Jurkat, Clone E6-1 (cell line): ENCODE measurements at places on chromosomes 11 and 22.

GRCh38 chr11:30316237-30316636, 6.7 kb upstream of the ARL14EP start:
- no peak for DNase-seq

- no peak for DNase-seq
Observed at GRCh38 chr11:64378335-64378880, 19.4 kb downstream of the RPS6KA4 start.

GRCh38 chr11:68974421-68975194, 6.2 kb downstream of the MRGPRD start:
- DNase-seq, result peak; percentile 35

- DNase-seq, result no peak
Observed at GRCh38 chr22:48365386-48365785, 1462.3 kb downstream of the BRD1 start.

- DNase-seq, result no peak
Observed at GRCh38 chr11:35554491-35555437, 29.3 kb upstream of the PAMR1 start.

DNA sequence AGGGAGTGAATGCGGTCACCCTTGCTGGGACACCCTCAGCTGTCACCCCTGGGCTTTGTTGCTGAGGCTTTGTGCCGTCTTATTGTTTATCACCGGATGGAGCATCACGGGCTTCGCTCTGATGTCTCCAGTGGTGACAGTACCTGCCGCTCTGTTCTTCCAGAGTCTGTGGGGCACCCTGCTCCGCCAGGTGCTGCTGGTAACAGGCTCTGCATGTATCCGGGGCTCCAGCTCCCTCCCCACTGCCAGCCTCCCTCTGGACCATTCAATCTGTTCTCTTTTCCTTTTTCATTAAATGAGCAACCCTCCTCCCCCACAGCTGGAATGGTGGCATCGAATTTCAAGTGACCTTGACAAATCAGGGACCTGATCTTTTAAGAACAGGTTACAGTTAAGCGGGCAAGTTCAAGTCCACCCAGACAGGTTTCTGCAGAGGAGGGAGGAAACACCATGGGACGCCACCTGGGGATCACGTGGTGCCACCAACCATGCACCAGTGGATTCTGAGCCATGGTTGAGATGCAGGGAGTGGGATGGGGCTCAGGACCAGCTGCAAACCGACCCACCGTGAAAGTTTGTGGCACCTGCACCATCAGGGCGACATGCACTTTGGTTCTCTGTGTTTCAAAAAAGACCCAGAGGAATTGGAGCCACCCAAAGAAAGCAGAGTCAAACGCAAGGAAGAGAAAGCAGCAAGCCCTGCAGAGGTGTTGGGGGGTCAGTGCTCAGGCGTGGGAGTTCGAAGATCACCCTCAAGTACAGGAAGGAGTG, 89.3 kb downstream of the BCR start:
- DNase-seq, result no peak

GRCh38 chr22:29074276-29074772, 1.5 kb downstream of the KREMEN1 start:
- DNase-seq, result no peak

- no peak for DNase-seq
Observed at GRCh38 chr22:20951932-20952380, 15.1 kb upstream of the AIFM3 start.

DNA sequence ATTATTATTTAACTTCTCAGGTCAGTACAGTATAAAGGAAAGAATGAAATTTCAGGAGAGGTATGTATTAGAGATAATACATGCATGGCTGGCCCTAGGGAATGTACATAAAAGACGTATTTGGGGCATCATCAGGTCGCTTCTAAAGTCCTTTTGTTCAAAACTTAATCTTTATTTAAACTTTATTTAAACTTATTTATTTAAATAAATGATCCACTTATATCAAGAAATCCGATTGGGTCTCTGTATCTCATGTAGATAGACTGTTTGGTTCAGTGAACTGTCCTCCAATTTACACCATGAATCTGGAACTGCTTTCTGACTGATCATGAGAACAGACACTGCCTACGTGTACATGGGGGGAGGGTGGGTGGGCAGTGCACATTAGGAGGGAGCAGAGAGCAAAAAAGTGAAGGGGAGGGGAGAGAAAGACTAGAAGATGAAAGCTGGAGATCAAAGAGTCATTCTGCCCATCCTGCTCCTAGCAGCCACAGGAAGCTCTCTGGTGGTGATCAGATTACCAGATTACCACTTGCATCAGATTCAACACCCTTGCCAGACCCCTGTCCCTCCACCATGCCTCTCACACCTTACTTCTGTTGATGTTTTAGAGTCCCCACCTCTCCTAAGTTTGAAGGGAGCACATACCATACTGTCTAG, 92.1 kb upstream of the MTMR2 start:
- DNase-seq, result peak; percentile 74

- DNase-seq, result no peak
Observed at GRCh38 chr11:121304759-121305158, 12.2 kb downstream of the SC5D start.

DNA sequence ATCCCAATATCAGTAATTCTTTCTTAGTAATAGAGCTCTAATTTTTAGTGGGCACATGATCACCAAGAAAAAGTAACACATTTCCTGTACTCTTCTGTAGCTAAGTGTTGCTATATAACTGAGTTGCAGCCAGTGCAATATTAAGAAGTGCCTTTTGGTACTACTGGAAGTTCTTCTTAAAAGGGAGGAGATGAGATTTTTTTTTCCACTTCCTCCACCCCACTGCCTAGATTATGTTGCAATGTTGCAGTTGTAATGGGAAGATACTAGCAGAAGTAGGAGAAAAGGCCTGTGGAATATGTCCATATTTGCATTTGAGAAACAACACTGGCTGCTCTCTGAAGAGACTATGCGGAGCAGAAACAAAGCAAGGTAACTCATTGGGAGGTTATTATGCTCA, 280.6 kb upstream of the ANO5 start:
- DNase-seq, result no peak

DNA sequence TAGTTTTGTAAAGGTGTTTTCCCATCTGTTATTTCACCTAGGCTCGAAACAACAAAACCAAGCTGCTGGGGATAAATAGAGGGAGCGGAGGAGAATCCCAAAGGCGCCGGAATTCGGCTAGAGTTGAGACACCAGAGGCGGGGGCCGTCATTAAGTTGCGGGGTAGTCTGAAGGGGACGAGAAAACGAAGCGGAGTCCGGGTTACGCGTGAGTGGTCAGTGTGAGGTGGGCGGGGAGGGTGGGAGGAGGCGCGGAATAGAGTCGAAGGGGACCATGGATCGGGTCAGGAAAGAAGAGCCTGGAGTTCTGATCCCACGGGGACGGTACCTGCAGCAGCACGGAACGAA, 361 bp downstream of the SRPRA start:
- DNase-seq, result no peak

DNA sequence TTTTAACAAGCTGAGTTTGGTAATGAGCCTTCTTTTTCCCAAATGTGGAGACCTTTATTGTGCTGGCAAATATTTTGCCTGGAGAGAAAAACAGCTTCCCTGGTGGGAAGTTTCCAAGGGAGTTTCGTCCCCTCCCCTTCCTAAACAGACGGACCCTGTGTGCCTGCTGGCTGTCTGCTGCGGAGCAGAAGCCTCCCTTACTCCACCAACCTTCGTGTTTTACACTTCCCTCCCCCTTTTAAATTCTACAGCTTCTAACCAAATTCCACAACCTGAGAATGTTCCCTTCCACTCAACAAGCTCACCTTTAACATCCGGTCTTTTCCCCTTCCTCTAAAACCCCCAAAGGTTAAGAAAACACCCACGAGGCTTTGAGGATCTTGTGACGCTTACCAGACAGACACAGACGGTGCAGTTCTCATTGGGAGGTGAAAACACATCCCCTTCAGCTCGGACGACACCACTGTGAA, 17.1 kb downstream of the VWCE start:
- DNase-seq, result no peak

DNA sequence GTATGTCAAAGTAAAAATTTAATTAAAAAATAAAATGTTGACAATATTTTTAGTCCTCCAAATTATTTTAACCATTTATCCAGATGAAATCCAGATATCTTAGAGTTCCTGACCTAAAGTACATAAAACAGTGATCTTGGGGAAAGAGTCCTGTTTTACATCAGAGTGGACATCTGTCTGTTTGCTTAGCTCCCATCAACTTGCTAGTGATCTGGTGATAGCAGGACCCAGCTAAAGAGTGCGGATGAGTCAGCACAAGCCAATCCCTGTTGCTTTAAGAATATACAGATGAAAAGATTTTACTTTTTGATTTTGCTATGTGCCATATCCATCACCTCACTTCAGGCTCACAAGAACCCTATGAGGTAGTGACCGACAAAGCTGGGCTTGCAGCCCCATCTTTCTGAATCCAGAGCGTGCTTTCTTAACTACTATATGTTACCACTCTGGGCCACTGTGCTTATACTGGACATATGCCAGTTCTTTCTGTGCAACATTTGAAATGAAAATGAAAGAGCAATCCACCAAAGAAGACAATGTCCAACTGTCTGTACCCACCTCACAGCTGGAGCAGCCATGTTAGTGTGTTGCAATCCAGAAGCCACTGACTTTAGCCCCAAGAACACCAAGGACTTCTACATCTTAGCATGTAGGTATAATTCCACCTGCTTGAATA, 167.6 kb upstream of the SESN3 start:
- no peak for DNase-seq

- no peak for DNase-seq
Observed at GRCh38 chr22:30891443-30891755, 77.2 kb downstream of the MORC2 start.

DNA sequence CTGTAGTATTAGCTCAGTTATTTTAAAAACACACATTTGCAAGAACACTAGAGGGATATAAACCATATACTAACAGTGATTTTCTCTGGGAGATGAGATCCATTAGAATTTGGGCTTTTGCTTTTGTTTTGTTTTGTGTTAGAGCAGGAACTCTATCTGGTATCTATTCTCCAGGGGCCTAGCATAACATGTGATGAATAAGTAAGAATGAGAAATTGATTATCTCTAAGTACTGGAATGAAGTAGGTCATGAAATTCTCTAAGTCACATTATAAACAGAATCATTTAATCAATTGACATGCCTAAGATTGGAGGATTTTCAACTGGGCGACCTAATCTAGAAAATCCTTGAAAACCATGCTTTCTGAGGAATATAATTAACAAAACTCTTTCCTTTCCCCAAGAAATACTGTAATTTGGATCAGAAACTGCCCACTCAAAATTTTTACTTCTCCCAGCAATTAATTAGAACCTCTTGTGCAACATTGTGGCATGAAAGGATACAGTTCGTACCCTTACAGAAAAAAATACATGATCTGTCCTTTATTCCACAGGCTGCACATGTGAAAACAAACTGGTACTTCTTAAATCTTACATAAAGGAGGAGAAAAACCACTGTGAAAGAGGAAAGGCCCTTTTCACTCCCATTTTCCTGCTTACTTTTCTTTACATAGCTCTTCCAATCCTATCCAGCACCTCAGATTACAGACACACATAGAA, 93.5 kb downstream of the MRTFA start:
- DNase-seq, result no peak

GRCh38 chr11:44580701-44581100, 15.2 kb downstream of the CD82 start:
- no peak for DNase-seq

DNA sequence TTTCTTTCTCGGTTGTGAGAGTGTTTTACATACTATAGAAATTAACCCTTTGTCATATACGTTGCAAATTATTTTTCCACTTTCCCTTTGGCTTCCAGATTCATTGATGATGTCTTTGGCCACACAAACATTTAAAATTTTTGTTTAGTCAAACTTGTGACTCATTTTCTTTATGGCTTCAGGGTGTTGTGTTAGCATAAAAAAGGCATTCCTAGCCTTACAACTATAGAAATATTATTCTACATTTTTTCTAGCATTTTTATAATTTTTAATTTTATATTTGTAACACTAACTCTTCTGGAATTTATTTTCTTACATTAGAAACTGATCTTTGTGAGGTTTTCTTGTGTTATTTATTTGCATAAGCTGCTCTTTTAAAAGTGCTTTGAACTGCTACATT, 12.1 kb downstream of the GRIA4 start:
- no peak for DNase-seq

DNA sequence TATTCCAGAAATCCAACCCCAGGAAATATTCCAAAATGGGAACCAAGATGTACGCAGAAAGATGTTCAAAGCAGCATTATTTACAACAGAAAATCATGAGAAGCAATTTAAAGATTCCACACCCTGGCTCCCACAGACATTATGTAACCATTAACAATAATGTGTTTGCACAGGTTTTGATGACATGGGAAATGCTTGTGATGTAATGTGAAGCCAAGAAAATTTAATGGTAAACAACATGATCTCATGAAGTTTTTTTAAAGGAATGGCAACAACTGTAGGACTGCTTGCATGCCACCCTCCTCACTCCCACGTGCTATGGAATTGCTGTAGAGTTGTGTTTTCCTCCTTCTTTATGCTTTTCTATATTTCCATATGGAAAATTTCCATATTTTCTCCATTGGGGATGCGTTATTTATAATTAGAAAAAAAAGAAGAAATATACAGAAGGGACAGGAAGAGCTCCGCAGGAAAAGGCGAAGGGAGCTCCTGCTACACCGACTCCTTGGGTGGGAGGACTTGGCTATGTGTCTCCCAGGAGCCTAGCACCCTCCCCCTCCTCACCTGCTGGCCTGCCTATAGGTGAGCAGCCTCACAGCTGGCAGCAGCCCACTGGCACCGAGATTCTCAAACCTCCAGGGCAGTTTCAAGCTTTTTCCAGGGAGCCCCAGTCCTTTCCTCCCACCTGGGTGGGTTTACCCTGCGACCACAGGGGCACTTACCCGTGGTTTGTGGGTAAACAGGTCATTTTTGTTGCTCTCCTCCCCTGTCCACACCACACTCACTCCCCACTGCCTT, 20.9 kb downstream of the LRFN4 start:
- DNase-seq, result no peak

DNA sequence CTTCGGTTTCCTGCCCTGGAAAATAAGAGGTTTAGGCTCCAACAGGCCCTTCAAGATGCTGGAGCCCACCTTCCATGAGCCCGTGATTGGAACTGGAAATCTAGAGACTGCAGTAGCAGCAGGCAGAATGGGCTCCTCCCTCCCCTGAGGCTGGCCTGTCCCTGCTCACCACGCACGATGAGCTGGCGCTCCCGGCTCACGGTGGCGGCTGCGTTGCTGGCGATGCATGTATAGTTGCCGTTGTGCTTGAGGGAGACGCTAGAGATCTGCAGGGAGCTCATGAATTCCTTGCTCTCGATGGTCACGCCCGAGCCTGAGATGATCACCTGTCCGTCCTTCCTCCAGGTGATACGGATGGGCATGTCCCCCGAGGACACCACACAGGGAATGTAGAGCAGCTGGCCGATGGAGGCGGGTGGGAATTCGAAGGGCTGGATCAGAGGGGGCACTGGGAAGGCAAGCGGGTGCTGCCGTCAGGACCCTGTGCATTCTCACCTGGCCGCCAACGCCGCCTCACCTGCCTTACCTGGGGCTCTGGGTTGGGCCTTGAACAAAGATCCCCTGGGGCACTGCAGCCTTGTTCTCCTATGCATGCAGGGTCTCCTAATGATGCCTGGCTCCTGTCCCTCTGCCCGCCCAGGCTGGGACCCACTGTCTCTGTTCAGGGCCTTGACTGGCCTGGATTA, 177.8 kb downstream of the CEP164 start:
- no peak for DNase-seq

GRCh38 chr22:39528681-39529486, 3.7 kb downstream of the RPS19BP1 start:
- peak; percentile 94 for DNase-seq

- no peak for DNase-seq
Observed at GRCh38 chr11:91244912-91245311, 979.7 kb upstream of the FAT3 start.

- no peak for DNase-seq
Observed at GRCh38 chr11:67165623-67166022, 46.6 kb downstream of the KDM2A start.
